G401 (cell line): ENCODE measurements at places on chromosomes 7 and 10.

- no peak for DNase-seq
Measured at GRCh38 chr10:59143544-59143943, 32.9 kb upstream of the PHYHIPL start.

GRCh38 chr10:109374215-109374614 lies 549.1 kb downstream of the XPNPEP1 start:
- no peak for DNase-seq

GRCh38 chr10:27490807-27491206 lies 13.3 kb upstream of the RAB18 start:
- no peak for DNase-seq

DNA sequence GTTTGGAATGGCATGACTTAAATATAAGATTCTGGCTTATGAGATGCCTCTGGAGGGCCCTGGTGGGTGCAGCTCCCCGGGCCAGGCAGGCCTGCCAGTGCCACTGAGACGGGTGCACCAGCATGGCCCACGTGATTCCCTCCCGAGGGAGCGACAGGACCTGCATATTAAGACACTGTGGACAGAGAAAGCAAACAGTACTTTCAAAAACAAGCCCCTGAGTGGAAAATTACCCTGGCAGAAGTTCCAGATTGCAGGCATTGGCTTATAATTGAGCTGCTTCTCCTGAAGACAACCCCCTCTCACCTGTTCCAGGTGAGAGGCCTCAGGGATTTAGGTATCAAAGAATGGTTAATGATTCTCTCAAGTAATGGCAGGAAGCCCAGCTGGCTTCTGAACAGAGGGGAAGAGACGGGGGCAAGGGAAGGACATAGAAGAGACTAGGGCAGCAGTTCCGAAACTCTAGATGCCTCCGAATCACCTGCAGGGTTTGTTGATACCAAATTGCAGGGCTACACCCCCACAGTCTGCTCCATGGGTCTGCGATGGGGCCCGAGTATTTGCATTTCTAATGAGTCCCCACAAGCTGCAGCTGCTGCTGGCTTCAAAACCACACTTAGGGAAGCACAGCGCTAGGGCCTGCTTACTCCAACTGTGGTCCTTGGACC lies 66.0 kb upstream of the DOCK1 start:
- peak; percentile 44 for DNase-seq

GRCh38 chr10:1209355-1209979 lies 153.3 kb downstream of the WDR37 start:
- no peak for DNase-seq

GRCh38 chr10:1157615-1157933 lies 101.4 kb downstream of the WDR37 start:
- no peak for DNase-seq

- no peak for DNase-seq
Measured at GRCh38 chr10:58994226-58995057, 182.0 kb upstream of the PHYHIPL start.

DNA sequence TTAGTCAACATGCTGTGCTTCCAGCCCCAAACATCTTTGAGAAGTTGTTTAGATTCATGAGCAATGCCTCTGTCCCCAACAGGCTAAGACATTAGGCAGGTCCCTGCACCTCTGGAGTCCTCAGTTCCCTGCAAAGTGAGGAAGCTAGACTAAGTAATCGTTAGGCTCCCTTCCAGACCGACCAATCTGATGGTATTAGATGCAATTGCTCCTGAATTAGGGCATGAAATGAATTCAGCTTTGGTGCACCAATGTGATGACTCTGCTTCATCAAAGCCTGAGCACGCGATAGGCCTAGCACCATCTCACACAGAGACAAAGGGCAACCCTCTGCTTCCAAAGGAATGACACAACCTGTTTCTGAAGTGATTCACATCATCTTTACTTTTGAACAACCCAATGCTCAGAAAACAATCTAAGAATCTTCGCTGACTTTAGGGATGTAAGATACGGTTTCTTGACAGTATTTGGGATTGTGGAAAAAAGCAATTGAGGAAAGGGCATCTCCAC lies 723 bp upstream of the TES start:
- DNase-seq: no peak

- no peak for DNase-seq
Measured at GRCh38 chr7:74253835-74254128, 417 bp downstream of the RFC2 start.

GRCh38 chr10:116237260-116237659 lies 35.7 kb downstream of the GFRA1 start:
- no peak for DNase-seq

DNA sequence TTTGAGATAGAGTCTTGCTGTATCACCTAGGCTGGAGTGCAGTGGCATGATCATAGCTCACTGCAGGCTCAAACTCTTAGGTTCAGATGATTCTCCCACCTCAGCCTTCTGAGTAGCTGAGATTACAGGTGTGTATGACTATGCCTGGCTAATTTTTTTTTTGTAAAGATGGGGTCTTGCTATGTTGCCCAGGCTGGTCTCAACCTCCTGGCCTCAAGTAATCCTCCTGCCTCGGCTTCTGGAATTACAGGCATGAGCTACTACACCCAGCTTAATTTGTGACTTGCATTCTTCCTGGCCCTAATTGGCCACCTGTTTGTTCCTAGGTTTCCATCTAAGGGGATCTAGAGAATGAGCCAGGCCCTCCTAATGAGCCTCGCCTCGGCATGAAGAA lies 9.3 kb downstream of the ARHGAP22 start:
- DNase-seq: no peak

DNA sequence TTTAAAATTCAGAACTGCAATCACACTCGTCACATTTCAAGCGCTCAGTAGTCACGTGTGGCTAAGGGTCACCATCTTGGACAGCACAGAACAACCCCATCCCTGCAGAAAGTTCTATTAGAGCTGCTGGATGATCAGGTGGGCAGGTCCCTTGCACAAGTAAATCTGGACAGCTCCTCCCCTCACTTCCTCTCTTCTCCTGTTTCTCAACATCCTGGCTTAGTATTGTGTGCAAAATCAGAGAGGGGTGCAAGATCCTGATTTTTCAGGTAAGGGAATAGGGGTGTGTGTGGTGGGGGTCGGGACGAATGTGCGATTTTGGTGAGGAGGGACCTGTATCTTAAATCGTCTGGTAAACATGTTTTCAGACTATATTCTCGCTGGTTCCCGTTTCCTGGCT lies at the start of gene GIMAP4:
Gene GIMAP4 (plus strand): TSS at position 222 of the 400 bp plus-strand sequence. CDS start 2,512 bp downstream, outside the sequence.
- no peak for DNase-seq

DNA sequence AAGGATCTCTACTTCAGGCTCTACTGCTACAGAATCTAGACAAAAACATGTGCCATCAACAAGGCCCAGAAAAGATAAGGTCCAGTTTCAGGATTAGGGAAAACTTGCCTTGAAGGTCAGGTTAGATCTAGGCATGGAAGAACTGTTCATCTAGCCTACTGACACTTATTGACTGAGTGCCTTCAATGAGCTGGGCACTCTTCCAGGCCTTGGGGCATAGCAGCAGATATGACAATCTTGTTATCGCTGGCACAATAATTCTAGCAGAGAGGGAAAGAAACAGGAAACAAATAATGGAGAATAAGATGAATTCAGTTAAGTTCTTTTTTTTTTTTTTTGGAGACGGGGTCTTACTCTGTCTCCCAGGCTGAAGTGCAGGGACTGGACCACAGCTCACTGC lies 71.6 kb downstream of the ADCYAP1R1 start:
- no peak for DNase-seq

GRCh38 chr7:16564909-16565426 lies 38.3 kb downstream of the LRRC72 start:
- peak; percentile 59 for DNase-seq

DNA sequence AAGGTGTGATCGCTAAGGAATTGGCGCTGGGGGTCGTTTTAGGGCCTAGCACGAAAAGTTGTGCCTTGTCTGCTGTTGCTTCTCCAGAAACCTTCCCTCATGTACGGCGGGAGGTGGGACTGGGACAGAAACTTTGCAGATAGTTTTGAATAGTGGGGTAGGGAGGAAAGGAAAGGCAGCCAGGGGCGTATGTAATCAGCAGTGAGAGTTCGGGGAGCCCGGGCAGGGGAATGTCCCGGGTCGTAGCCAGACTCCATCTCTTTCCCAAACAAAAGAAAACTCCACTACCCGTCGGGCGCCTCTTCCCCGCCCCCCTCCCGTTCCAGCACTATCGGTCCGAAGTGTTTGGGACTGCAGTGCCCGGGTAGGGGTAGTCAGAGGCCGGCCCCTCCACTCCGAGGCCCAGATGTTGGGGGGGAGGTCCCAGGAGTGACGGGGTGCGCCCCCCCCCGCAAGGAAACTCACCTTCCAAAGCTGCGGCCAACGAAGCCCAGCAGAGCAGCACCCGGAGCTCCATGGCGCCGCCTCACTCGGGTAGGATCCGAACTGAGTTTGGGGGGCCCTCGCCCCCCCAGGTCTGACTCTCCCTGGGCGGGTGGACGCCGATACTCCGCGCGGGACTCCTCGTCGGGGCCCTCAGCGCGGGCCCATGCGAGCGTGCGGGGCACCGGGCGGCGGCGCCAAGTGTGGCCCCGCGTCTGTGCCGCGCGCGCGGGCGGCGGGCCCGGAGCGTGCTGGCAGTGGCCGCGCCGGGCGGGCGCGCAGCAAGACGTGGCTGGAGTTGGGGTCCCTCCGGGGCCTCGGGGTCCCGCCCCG lies 601 bp downstream of the EPHB4 start:
- no peak for DNase-seq

DNA sequence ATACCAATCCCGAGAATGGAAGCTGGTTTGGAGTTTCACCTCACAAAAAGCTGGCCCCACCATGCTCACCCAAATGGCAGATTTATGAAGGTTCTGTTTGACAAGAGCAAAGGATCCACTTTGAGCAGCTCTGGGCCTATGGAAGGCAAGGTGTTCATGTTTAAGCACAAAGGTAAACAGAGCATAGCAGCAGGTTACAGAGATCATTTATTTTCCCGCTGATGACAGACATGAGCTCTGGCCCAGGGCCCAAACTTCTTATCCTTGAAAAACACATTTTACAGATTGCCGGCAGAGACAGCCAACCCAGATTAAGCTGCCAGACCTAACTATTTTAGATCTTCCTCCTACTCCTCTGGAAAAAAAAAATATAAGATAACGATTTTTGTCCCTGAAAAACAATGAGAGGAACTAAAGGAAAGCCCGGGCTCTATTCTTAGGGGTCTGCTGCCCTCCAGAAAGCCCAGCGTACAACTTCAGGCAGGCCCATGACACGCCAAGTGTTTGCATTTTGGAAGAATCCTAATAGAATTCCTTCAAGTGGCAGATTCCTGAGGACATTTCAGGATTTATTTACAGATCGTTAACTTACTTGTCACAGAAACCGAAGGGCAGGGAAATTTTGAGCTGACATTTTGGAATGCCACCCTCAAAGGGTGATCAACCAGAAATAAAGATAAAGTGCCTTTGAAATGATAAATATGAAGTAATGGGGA lies 40.0 kb downstream of the SYPL1 start:
- DNase-seq: peak; percentile 84

GRCh38 chr7:56007891-56008290 lies 43.4 kb downstream of the PSPH start:
- no peak for DNase-seq

GRCh38 chr7:101668726-101669125 lies 39.6 kb upstream of the MYL10 start:
- no peak for DNase-seq

GRCh38 chr10:100576282-100576635 lies 40.5 kb downstream of the HIF1AN start:
- DNase-seq: no peak

DNA sequence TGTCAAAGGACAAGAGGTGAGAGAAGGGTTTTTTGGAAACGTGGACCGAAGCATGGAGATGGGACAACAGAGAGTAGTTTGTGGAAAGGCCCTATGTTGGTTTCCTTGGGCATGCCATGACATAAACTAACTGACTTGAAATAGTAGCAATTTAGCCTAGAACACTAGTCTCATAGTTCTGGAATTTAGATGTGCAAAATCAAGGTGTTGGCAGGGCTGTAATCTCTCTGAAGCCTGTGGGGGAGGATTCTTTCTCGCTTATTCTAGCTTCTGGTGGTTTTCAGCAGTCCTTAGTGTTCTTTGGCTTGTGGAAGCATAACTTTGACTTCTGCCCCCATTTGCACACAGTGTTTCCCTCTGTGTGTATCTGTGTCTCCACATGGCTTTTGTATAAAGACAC lies 283.4 kb downstream of the GFRA1 start:
- DNase-seq: no peak

GRCh38 chr7:94701555-94701973 lies 45.6 kb upstream of the SGCE start:
- no peak for DNase-seq

DNA sequence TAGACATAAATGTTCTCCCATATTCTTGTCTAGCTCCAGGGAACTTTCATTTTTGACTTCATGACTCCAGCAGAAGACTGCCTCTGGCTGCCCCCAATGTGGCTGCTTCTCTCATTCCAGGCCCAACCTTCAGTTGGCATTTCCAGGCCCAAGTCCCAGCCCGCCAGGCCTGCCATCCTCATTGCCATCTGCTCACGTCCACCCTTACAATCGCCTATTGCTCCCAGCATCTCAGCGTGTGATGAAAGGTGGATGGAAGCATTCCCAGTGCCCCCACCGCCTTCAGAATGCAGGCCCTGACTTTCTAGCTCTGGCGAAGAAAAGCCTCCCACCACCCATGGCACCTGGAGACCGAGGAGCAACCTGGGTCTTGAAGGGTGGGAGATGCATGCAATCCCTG lies 132.1 kb upstream of the LANCL2 start:
- peak; percentile 85 for DNase-seq

- DNase-seq: no peak
Measured at GRCh38 chr7:26055241-26055640, 96.8 kb upstream of the NFE2L3 start.

DNA sequence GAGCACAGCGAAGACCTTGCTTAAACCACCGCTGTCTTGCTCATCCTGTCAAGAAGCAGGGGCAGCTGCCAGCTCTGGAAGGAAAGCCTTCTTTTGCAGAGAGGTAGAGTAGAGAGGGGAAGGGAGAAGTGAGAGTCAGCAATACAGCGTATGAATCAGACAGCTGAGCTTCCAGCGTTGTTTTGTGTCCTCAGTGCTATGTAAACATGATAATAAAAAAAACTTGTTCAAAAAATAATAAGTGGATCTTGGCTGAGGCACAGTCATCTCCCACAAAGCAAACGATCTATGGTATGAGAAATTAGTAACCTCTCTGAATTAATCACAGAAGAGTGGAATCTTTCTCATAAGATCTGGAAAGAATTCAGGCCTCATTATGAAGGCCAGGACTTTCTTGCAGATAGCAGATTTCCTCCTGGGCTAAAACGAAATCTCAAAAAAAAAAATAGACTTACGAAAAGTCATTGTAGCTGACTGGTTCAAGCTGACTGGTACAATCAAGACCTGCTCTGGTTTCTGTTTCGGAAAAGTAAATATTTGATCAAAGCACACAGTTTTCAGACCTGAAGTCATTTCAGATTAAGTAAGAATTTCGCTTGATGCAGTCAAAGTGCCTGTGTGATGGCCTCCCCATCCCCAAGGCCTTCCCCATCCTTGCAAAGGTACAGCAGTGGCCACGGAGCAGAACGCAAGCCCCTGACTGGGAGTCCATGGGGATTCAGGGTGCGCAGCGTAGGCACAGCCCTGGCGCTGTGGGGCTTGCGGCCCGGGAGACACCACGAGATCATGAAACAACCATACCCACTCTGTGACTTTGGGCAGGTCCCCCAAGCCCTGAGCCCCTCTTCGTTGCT lies 29.4 kb downstream of the CHST15 start:
- DNase-seq: no peak
